ENCODE measurements at places on chromosomes 1 and 21. TPM values are rescaled to one million over a fixed set of nuclear protein-coding genes. Genes with fewer than 3 reads are reported as not detected.

Gene PIGR
- total RNA-seq: not detected

Gene CFAP74
- not detected for total RNA-seq

GRCh38 chr1:33277488-33278084 lies 21.3 kb downstream of the ZNF362 start:
- DNase-seq: no peak

GRCh38 chr1:160772331-160772730 lies 23.6 kb upstream of the LY9 start:
- no peak for DNase-seq

GRCh38 chr1:153985941-153986761 lies at the start of gene RAB13:
Gene RAB13 (minus strand): TSS chr1:153986339. CDS start chr1:153986236, 103 bp downstream.
- DNase-seq: peak; percentile 74

- DNase-seq: no peak
Measured at GRCh38 chr1:241677201-241677600, 25.1 kb downstream of the WDR64 start.

DNA sequence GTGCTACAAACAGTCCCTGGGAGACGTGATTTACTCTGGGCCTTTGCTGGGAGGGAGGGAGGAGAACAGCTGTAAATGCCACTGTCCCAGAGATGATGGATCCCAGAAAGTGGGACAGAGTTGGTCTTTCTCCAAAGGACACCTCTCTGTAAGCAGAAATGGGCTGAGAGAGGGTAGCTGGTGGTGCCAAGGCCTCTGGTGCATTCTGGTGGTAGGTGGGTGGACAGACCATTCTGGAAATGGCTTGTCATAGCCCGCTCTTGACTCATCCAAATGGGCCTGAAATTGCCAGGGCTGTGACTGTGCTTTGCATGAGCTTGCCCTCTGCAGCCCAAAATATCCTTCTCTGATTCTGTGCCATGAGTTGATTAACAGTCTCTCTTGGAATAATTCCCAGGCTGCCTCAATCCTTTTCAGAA lies 36.1 kb downstream of the CCDC185 start:
- DNase-seq: no peak

All from Caki2 (cell line).